ENCODE measurements at places on chromosomes 6 and 20.

DNA sequence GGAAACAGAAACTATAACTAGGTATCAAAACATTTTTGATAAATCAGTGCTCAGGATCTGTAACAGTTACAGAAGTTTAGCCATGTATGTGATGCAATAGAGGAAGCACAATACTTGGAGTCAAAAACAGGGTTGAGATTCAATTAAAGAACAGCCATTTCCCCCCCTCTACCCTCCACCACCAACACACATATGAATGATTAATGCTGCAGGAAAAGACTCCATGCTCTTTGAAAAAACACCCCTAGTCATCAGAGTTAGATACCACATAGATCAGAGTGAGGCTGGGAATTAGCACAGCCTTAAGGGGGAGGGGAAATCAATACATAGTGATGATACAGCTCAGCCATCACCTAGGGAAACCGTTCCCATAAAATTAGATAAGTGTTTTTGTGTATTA lies 108.9 kb upstream of the EMILIN3 start:
- H3K36me3 ChIP-seq, result peaks cover 9% of the 10 kb centered on the region
- H3K4me3 ChIP-seq, result no peak overlapping the region
- no peaks in the 10 kb centered on the region for H3K27me3 ChIP-seq
- H3K27ac ChIP-seq, result no peak overlapping the region
- DNase-seq, result no peak

DNA sequence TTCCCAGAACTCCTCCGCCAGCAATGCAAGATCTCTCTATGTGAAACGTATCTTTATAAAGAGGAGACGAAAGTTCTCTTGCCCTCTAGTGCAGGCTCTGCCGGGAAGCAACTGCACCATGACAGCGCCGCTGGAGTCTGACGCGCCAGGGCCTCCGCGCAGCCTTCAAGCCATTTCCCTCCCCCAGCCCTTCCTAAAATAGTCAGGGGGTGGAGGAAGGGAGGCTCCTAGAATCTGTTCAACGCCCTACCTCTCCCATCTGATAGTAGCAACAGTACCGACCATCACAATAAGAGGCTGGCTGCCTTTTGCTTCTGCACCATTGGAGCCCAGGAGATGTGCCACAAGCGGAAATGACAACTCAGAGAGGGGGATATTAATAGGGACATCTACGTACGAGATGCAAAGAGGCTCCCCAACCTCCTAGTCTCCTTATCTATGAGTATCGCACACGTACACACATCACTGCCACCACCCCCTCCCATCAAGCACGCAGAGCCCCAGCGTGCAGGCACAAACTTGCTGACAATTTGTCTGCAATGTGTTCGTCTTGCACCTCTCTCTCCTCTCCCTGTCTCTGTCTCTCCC lies 1.0 kb downstream of the SYNE1 start:
- peaks cover 2% of the 10 kb centered on the region for H3K4me1 ChIP-seq
- peak overlapping the region; percentile 16 for H3K4me3 ChIP-seq
- H3K36me3 ChIP-seq, result no peaks in the 10 kb centered on the region
- peaks cover 41% of the 10 kb centered on the region for H3K27me3 ChIP-seq
- no peak for DNase-seq

GRCh38 chr20:57498425-57499400 lies 26.2 kb downstream of the CTCFL start:
- DNase-seq, result no peak
- H3K27ac ChIP-seq, result no peak overlapping the region
- peaks cover 11% of the 10 kb centered on the region for H3K4me1 ChIP-seq
- H3K4me3 ChIP-seq, result no peak overlapping the region

- no peaks in the 10 kb centered on the region for H3K36me3 ChIP-seq
- H3K4me1 ChIP-seq, result no peaks in the 10 kb centered on the region
- H3K27me3 ChIP-seq, result no peaks in the 10 kb centered on the region
- no peak overlapping the region for H3K27ac ChIP-seq
- H3K4me3 ChIP-seq, result no peak overlapping the region
These were observed 7.8 kb downstream of the PTGIS start for GRCh38 chr20:49560186-49560585.

DNA sequence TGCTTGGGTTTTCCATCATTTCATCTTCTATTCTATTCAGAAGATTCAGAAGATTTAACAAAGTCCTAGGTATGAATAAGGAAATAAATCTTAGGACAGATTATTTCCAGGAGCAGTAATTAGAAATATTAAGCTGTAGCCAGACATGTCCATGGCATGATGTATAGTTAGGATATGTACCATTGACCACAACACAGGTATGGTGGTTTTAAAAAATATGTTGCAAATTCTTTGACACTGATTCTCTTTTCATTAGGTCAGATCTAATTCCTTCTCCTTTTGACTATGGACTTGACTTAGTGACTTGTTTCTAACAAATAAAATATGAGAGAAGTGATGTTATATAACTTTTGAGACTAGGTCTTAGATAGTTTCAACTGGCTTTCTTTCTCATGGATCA lies 23.5 kb upstream of the PDE7B start:
- H3K36me3 ChIP-seq, result no peaks in the 10 kb centered on the region
- DNase-seq, result no peak
- H3K4me3 ChIP-seq, result no peak overlapping the region

GRCh38 chr6:40916845-40917244 lies 122.2 kb downstream of the UNC5CL start:
- no peak overlapping the region for H3K27ac ChIP-seq
- no peaks in the 10 kb centered on the region for H3K36me3 ChIP-seq
- H3K4me1 ChIP-seq, result no peaks in the 10 kb centered on the region
- DNase-seq, result no peak
- H3K27me3 ChIP-seq, result peaks cover 2% of the 10 kb centered on the region
- no peak overlapping the region for H3K4me3 ChIP-seq

GRCh38 chr20:37932919-37933318 lies 30.0 kb downstream of the VSTM2L start:
- no peak overlapping the region for H3K27ac ChIP-seq
- no peaks in the 10 kb centered on the region for H3K36me3 ChIP-seq
- no peak for DNase-seq
- no peaks in the 10 kb centered on the region for H3K27me3 ChIP-seq
- no peak overlapping the region for H3K4me3 ChIP-seq

GRCh38 chr6:96990462-96990861 lies 65.9 kb downstream of the KLHL32 start:
- no peaks in the 10 kb centered on the region for H3K4me1 ChIP-seq
- DNase-seq, result no peak
- H3K27ac ChIP-seq, result no peak overlapping the region
- H3K27me3 ChIP-seq, result no peaks in the 10 kb centered on the region

GRCh38 chr6:7604506-7604905 lies 14.5 kb downstream of the SNRNP48 start:
- H3K4me3 ChIP-seq, result no peak overlapping the region
- H3K36me3 ChIP-seq, result peaks cover 28% of the 10 kb centered on the region
- no peak for DNase-seq
- H3K4me1 ChIP-seq, result no peaks in the 10 kb centered on the region

GRCh38 chr6:151389618-151390275 lies 1.6 kb downstream of the ZBTB2 start:
- no peaks in the 10 kb centered on the region for H3K36me3 ChIP-seq
- no peaks in the 10 kb centered on the region for H3K27me3 ChIP-seq
- peak overlapping the region; percentile 99 for H3K4me3 ChIP-seq
- peak overlapping the region; percentile 100 for H3K27ac ChIP-seq
- peaks cover 20% of the 10 kb centered on the region for H3K4me1 ChIP-seq

- H3K27ac ChIP-seq, result no peak overlapping the region
- H3K4me1 ChIP-seq, result no peaks in the 10 kb centered on the region
- no peaks in the 10 kb centered on the region for H3K27me3 ChIP-seq
- DNase-seq, result no peak
These were observed 194.7 kb downstream of the TENT5A start for GRCh38 chr6:81557811-81558210.

- H3K27ac ChIP-seq, result no peak overlapping the region
- peaks cover 8% of the 10 kb centered on the region for H3K4me1 ChIP-seq
- H3K4me3 ChIP-seq, result no peak overlapping the region
- DNase-seq, result no peak
These were observed 202.3 kb downstream of the GMPR start for GRCh38 chr6:16440636-16441212.

DNA sequence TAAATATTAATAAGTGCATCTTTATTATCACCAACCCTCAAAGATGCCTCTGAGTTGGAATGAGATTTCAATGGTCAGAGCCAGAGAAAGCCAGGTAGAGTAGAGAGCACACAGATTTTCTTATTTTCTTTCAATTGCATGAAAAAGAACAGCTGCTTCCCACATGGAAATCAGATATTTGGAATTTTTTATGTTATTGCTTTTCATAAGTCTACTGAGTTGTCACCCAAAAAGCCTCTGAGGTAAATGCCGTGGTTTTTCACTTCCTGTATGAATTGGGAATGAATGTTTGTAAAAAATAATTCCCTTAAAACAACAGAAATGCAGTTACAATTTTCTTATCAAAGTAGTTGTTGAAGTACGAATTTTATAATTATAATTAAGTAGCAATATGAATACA lies 563.1 kb downstream of the RFPL4B start:
- no peaks in the 10 kb centered on the region for H3K27me3 ChIP-seq
- H3K4me1 ChIP-seq, result no peaks in the 10 kb centered on the region
- DNase-seq, result no peak
- no peak overlapping the region for H3K27ac ChIP-seq

- H3K4me1 ChIP-seq, result no peaks in the 10 kb centered on the region
- H3K4me3 ChIP-seq, result no peak overlapping the region
These were observed 268.8 kb upstream of the PRDM1 start for GRCh38 chr6:105817370-105817769.

DNA sequence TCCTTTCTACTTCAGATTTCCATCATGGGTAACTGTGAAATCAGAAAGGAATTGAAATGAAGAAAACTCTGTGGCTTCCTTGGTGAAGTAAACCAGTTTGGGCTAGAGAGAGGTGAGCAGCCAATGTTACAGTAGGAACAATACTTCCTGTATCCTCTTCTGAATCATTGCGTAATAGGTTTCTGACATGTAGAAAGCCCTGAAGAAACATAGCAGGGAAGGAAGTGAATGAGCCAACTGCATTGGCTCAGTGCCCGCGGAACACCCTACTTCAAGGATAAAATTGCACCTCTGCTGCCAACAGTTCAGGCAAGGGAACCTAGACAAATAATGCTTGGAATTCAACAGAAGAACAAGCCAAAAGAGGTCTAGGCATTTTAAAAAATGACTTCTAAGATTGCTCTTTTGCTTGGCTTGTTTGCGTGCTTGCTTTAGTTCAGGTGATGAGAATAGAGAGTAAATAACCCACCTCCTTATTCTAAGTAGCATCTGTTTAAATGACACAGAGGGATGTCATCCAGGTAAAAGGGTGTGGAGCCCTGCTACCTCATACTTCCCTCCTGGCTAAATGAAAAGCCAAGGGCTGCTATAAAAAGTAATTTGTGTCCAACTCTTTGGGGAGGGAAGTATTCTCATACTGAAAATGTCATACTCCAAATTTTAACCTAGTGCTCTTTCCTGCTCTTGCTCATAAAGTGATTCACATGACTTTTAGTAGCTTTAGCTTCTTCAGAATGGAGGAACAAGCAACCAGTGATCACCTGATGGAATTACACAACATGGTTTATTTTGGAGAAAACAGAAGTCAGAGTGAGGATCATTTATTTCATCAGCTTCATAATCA lies 30.0 kb upstream of the AKIRIN2 start:
- H3K4me3 ChIP-seq, result no peak overlapping the region
- H3K27me3 ChIP-seq, result no peaks in the 10 kb centered on the region
- no peaks in the 10 kb centered on the region for H3K36me3 ChIP-seq
- H3K4me1 ChIP-seq, result peaks cover 18% of the 10 kb centered on the region
- peak overlapping the region; percentile 90 for H3K27ac ChIP-seq

DNA sequence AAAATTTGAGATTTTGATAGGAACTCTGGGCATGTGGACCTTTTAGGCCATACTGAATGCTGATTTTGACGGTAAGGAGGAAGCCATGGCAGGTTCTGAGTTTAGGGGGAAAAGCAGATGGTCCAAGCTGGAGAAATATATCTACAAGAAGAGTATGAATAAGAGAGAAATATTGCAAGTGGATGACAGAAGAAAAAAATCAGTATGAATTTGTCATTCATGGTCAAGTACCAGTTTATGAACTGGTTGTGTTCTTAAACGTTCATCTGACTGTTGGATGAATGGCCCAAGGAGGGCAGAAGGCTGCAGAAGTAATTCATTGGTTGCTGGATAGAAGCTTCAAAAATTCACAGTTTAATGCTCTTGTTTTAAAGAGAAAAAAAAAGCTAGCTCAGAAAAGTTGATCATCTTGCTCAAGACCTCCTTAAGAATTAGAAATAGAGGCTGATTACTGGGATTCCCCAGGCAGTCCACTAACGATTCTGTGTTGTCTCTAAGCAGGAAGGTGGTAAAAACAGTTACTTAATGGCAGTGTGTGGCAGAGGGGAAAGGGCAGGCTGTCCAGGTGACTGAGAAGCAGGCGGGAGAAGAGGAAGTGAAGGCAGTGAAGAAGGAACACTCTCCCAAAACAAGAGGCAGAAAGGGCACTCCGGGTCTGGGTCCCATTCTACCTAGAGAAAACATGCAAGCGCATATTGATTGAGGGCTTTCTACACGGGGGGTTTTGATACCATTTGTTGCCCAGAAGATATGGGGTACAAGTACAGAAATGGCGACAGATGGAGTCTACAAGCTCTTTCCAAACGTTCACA lies 2.0 kb upstream of the DUSP22 start:
- H3K4me1 ChIP-seq, result peaks cover 4% of the 10 kb centered on the region
- H3K4me3 ChIP-seq, result no peak overlapping the region
- no peak overlapping the region for H3K27ac ChIP-seq

DNA sequence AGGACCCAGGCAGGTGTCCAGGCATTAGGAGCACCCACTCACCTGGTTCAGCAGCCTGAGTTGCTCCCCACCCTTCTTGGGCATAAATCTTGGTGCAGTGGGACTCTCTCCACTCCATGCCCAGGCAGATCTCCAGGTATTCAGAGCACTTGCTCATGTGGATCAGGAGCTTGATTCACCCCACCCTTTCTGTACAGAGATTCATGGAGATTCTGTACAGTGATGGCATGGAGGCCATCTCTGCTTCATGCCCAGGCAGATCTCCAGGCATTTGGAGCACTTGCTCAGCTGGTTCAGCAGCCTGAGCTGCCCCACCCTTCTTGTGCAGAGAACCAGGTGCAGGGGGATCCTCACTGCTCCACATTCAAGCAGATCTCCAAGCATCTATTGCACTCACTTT lies 44.1 kb downstream of the BEND6 start:
- no peaks in the 10 kb centered on the region for H3K36me3 ChIP-seq
- DNase-seq, result no peak
- H3K27ac ChIP-seq, result no peak overlapping the region
- no peak overlapping the region for H3K4me3 ChIP-seq
- no peaks in the 10 kb centered on the region for H3K27me3 ChIP-seq

GRCh38 chr6:232982-233640 lies 59.2 kb upstream of the DUSP22 start:
- no peak for DNase-seq
- no peaks in the 10 kb centered on the region for H3K27me3 ChIP-seq
- no peak overlapping the region for H3K27ac ChIP-seq
- no peak overlapping the region for H3K4me3 ChIP-seq
- no peaks in the 10 kb centered on the region for H3K36me3 ChIP-seq
- H3K4me1 ChIP-seq, result no peaks in the 10 kb centered on the region
